ENCODE measurements at places on chromosomes 3 and 15.

DNA sequence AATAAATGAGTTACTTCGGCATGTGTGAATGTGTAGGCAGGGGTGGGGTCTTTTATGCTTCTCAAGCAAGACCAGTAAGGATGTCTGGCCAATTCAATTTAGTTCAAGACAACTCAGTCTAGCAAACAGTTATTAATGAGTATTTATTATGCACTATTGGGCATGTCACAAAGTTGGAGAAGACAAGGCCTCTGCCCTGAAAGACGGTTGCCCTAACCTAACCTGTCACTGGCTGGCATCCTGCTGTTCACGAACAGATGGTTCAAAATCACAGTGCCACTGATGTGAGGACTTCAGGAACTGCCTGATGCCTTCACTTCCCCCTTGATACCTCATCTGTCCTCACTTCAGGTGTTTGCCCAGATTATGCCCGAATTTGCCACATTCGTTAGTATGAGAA, 217.8 kb downstream of the SOX2 start:
- no peak for DNase-seq

GRCh38 chr3:87674397-87675161, 384.2 kb downstream of the CGGBP1 start:
- DNase-seq: no peak

DNA sequence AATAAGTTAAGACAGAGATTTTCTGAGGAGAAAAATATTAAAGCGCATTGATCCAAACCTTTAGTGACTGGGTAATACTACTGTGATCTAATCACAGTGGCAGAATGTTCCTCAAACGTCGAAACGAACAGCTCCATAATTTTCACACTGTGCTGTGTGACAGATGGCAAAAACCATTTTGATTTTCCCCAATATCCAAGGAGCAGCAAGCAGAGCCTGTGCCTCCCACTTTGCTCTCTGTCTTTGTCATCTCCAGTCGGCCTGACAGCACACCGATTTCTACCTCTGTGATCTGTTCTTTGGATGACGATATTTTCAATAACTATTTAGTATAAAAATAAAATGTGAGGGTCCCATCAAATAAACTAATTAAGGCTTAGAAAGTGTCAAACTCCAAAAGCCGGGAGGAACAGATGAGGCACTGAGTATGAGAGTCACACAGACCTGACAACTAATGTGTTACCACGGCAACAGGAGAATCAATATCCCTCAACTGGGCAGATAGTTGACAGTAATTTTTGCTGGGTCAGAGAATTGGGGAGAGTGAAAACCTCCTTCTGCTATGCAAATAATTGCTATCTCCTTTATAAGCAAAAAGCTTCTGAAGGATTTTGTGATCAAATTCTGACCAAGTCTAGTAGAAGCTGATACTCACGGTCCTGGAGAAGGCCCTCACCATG, 489.1 kb upstream of the CFAP20DC start:
- DNase-seq: no peak

- DNase-seq: no peak
Measured at GRCh38 chr3:127405791-127406190, 117.9 kb upstream of the PRR20G start.

Data from MCF 10A (cell line).